Activated naive CD4-positive, alpha-beta T cell treated with anti-CD3 and anti-CD28 coated beads, Interleukin-2, amount 50 U/mL, for 72 hours (primary cell): ENCODE measurements at places on chromosomes 4 and X. TPM values are rescaled to one million over a fixed set of nuclear protein-coding genes. Genes with fewer than 3 reads are reported as not detected.

GRCh38 chr4:155587766-155588165 is 78.9 kb upstream of the GUCY1A1 start:
- no peak for DNase-seq

DNA sequence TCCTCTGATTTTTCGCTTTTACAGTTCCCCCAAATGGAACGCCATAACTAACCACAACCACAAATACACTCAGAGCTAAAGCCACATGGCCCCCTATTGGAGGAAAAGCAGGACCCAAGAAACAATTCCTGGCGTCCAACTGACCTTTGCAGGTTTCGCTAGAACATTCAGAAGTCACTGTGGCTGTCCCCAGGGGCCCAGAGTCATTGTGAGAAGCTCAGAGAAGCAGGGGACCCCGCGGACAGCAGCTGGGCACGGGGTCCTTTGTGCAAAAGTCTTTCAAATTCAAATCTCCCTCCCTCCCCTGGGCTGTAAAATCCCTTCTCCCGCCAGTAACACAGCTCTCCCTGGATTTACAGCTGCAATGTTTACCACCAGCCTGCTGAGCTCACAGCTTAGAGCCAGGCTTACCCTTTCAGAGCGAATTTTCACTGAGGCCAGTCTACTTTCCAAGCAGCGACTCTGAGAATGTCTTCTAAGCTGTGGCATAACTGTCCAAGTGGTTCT is 214.8 kb downstream of the CRLF2 start:
- no peak for DNase-seq

Gene NHSL2
- total RNA-seq, result 0.05 TPM

Gene SNCA
- not detected for total RNA-seq

Gene NPNT
- 0.06 TPM for total RNA-seq

Gene TFDP3
- total RNA-seq, result not detected
